ENCODE measurements at places on chromosomes 5 and 9.

DNA sequence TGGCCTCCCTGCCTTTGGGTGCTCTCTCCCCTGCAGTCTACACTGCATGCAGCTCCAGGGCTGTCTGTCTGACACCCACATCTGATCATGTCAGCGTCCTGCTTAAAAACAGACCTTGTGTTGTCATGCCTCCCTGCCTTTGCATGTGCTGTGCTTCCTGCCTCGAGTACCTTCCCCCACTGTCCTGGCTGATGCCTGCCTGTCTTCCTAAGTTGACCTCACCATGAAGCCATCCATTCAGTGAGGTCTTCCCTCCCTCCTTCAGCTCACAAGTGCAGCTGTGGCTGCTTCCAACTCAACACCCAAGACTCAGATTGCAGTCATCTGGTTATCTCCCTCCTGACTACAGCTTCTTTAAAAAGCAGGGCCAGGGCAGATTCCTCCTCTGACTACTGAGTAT, 5.5 kb downstream of the ANGPTL2 start:
- peaks cover 40% of the 10 kb centered on the region for H3K4me1 ChIP-seq
- H3K4me3 ChIP-seq = no peak overlapping the region
- H3K36me3 ChIP-seq = no peaks in the 10 kb centered on the region
- DNase-seq = no peak
- H3K27ac ChIP-seq = no peak overlapping the region

- DNase-seq = no peak
- H3K27me3 ChIP-seq = no peaks in the 10 kb centered on the region
- no peak overlapping the region for H3K27ac ChIP-seq
- H3K36me3 ChIP-seq = no peaks in the 10 kb centered on the region
Observed at GRCh38 chr9:15843931-15844330, 291.1 kb downstream of the CCDC171 start.

DNA sequence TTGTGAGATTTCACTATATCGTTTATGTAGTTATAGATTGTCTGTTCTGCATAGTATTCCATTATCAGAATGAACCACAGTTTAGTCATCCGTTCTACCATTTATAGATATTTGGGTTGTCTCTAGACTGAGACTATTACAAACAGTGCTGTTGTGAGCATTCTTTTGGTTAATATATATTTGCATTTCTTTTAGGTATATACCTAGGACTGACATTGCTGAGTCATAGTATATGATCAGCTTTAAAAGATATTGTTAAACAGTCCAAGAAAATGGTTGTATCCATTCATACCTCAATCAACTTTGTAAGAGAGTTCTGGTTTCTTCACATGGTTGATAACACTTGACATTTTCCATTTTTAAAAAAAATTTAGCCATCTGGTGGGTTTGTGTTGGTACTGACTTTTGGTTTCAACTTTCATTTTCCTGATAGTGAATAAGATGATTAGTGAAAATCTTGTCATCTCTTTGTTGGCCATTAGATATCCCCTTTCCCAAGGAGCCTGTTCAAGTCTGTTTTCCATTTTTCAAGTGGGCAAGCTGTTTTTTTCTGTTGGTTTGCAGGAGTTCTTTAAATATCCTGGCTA, 22.9 kb upstream of the ADAM19 start:
- no peaks in the 10 kb centered on the region for H3K27me3 ChIP-seq
- peaks cover 22% of the 10 kb centered on the region for H3K4me1 ChIP-seq
- H3K27ac ChIP-seq = no peak overlapping the region
- H3K36me3 ChIP-seq = no peaks in the 10 kb centered on the region
- no peak for DNase-seq

DNA sequence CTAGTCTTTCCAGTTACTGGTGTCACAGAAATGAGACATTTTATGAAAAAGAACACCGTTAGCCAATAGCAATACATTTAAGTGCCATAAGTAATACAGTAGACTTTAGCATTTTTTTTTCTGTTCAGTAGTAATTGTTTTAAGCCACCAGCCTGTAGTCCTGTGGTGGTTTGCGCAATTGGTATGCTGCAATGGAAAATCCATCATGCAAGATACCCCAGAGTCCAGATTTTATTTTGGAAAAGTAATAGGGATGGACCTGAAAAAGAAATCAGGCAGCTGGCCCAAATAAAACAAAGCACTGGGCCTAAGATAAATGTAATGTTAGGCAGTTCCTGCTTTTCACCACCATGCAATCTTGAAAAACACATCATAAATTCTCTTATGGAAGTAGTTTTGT, 94.6 kb upstream of the RASGRF2 start:
- peaks cover 7% of the 10 kb centered on the region for H3K36me3 ChIP-seq
- no peak overlapping the region for H3K27ac ChIP-seq
- H3K4me1 ChIP-seq = peaks cover 8% of the 10 kb centered on the region
- H3K4me3 ChIP-seq = no peak overlapping the region
- H3K27me3 ChIP-seq = no peaks in the 10 kb centered on the region
- DNase-seq = no peak

GRCh38 chr5:73947906-73948640, 322.1 kb downstream of the ARHGEF28 start:
- no peak overlapping the region for H3K4me3 ChIP-seq
- no peak for DNase-seq
- H3K27me3 ChIP-seq = peaks cover 2% of the 10 kb centered on the region
- no peak overlapping the region for H3K27ac ChIP-seq
- H3K4me1 ChIP-seq = peaks cover 23% of the 10 kb centered on the region

DNA sequence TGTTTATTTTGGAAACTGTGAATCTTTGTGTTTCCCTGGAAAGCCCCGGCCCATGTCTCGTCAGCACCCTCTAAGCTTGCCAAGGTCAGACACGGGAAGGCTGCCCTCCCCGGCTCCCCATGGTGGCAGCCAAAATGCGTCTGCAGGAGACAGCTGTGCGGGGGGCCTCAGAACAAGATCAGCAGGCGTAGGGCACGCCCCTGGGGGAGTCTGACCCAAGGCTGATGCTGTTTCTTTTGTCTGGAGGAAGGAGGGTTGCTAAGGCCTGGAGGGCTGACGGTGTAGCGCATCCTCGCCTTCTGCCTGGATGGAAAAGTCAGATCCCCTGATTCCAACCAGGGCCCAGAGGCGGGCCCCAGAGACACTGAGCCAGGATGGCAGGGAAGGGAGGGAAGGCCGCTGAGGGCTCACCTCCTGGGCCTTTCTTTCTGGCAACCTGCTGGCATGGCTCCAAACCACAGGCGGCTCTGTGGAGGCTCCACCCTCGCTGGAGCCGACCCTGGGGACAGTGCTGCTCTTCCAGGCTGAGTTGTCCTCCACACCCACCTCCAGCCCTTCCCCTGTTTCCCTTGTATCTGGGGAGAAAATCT, 57.2 kb downstream of the OLFM1 start:
- H3K4me1 ChIP-seq = peaks cover 20% of the 10 kb centered on the region
- peaks cover 2% of the 10 kb centered on the region for H3K27me3 ChIP-seq
- no peak overlapping the region for H3K27ac ChIP-seq
- no peaks in the 10 kb centered on the region for H3K36me3 ChIP-seq

- no peak overlapping the region for H3K27ac ChIP-seq
- H3K36me3 ChIP-seq = no peaks in the 10 kb centered on the region
- DNase-seq = no peak
- H3K4me1 ChIP-seq = no peaks in the 10 kb centered on the region
Observed at GRCh38 chr5:15252331-15252730, 247.6 kb upstream of the FBXL7 start.

DNA sequence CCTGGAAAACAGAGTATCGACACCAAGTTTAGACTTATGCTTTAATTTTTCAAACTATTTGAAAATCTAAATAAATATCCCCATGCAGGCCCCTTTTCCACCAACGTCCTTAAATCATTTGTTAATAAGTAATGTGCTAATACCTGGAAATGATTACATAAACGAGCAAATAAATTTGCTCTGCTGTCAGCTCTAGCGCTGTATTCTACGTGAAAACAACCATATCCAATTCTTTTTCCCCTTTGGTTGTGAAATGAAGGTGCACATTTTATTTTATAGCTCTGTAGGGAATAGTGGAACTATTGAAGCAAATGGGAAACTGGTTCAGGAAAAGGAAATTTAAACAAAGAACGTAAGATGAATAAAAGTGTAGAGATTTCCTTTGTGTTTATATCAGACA, 137.7 kb upstream of the ZNF608 start:
- no peaks in the 10 kb centered on the region for H3K27me3 ChIP-seq
- H3K4me1 ChIP-seq = peaks cover 26% of the 10 kb centered on the region
- DNase-seq = no peak
- H3K27ac ChIP-seq = no peak overlapping the region

DNA sequence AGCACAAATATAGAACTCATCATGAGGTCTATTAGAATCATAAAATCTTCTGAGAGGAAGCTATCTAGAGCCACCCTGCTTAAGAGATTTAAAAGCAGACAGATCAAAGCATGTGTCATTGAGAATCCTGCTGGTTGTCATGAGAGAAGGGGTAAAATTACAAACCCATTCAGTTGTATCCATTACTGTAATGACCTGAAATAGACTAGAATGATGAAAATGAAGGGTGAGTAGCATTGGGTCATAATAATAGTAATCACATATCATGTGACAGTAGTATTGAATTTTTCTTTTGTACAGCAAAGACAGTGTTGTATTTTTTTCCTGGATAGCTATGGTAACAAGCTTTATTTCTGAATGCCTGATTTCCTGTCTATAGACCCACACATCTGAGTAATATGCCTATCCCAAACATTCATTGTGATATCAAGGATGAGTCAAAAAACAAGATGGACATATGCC, 149.0 kb downstream of the PDE4D start:
- H3K4me3 ChIP-seq = no peak overlapping the region
- H3K4me1 ChIP-seq = no peaks in the 10 kb centered on the region
- H3K36me3 ChIP-seq = no peaks in the 10 kb centered on the region
- no peaks in the 10 kb centered on the region for H3K27me3 ChIP-seq
- H3K27ac ChIP-seq = no peak overlapping the region
- no peak for DNase-seq

- DNase-seq = no peak
- no peaks in the 10 kb centered on the region for H3K4me1 ChIP-seq
- H3K4me3 ChIP-seq = no peak overlapping the region
- no peaks in the 10 kb centered on the region for H3K27me3 ChIP-seq
Observed at GRCh38 chr5:74919487-74919886, 53.3 kb upstream of the FAM169A start.

DNA sequence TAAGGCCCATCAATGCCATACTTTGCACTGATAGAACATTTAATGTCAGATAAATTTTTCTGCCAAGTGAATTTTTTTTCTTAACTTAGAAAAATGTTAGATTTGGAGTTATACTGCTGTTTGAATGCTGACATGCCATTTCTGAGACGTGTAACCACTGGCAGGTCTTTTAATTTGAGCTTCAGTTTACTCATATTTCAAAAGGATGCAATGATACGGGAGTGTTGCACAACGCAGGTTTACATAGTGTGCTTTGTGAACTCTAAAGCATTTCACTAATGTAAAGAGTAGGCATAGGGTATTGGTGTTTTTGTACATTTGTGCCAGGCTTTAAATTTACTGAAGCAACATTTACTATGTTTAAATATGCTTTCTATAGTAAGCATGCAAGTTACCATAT, 4.2 kb downstream of the ZBTB43 start:
- no peak for DNase-seq
- H3K4me1 ChIP-seq = peaks cover 28% of the 10 kb centered on the region
- peaks cover 13% of the 10 kb centered on the region for H3K36me3 ChIP-seq
- H3K4me3 ChIP-seq = no peak overlapping the region
- peaks cover 3% of the 10 kb centered on the region for H3K27me3 ChIP-seq

GRCh38 chr5:51386916-51387883, 4.0 kb downstream of the ISL1 start:
- H3K4me1 ChIP-seq = peaks cover 14% of the 10 kb centered on the region
- peaks cover 99% of the 10 kb centered on the region for H3K27me3 ChIP-seq
- H3K4me3 ChIP-seq = peak overlapping the region; percentile 47
- no peak overlapping the region for H3K27ac ChIP-seq
- peaks cover 2% of the 10 kb centered on the region for H3K36me3 ChIP-seq

DNA sequence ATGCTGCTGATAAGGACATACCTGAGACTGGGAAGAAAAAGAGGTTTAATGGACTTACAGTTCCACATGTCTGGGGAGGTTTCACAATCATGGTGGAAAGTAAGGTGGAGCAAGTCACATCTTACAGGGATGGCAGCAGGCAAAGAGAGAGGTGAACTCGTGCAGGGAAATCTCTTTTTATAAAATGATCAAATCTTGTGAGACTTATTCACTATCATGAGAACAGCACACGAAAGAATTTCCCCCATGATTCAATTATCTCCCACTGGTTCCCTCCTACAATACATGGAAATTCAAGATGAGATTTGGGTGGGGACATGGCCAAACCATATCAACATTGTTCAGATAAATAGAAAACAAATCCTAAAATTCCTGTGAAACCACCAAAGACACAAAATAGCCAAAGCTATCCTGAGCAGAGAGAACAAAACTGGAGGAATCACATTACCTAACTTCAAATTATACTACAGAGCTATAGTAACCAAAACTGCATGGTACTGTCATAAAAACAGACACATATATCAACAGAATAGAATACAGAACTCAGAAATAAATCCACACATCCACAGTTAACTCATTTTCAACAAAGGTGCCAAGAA, 230.5 kb upstream of the TRIM32 start:
- no peaks in the 10 kb centered on the region for H3K27me3 ChIP-seq
- no peak for DNase-seq
- peaks cover 13% of the 10 kb centered on the region for H3K36me3 ChIP-seq
- no peak overlapping the region for H3K27ac ChIP-seq
- no peak overlapping the region for H3K4me3 ChIP-seq

- H3K27me3 ChIP-seq = no peaks in the 10 kb centered on the region
- H3K27ac ChIP-seq = peak overlapping the region; percentile 60
- H3K36me3 ChIP-seq = no peaks in the 10 kb centered on the region
- DNase-seq = no peak
- no peak overlapping the region for H3K4me3 ChIP-seq
- H3K4me1 ChIP-seq = peaks cover 23% of the 10 kb centered on the region
Observed at GRCh38 chr9:114238891-114239875, 83.7 kb upstream of the ORM1 start.

DNA sequence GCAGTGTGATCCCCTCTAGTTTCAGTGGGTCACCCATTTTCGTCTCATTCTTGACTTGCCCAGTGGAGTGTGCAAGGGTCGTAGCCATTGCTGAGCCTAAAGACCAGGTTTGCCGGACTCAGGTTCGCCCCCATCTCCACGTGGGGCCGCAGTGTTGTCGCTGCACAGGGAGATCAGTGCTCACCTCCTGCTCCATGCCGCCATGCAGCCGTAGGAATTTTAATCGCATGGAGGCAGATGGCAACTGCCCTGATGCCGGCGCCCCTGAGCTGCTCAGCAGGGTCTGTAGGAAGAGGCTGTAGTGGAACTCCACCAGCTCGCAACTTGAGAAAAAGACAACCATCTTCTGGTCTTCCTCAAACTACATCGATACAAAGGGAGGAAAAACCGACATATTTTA, 24.1 kb downstream of the DDX31 start:
- H3K4me3 ChIP-seq = no peak overlapping the region
- no peaks in the 10 kb centered on the region for H3K4me1 ChIP-seq
- DNase-seq = no peak
- H3K36me3 ChIP-seq = peaks cover 10% of the 10 kb centered on the region
- no peak overlapping the region for H3K27ac ChIP-seq
- no peaks in the 10 kb centered on the region for H3K27me3 ChIP-seq

GRCh38 chr5:14385019-14385418, 196.6 kb upstream of the OTULINL start:
- no peak overlapping the region for H3K4me3 ChIP-seq
- no peak for DNase-seq
- no peak overlapping the region for H3K27ac ChIP-seq
- peaks cover 12% of the 10 kb centered on the region for H3K36me3 ChIP-seq
- no peaks in the 10 kb centered on the region for H3K27me3 ChIP-seq

Measured in neural crest cell (in vitro differentiated cells).